COLO829 (cell line): ENCODE measurements at places on chromosomes 13 and 19.

DNA sequence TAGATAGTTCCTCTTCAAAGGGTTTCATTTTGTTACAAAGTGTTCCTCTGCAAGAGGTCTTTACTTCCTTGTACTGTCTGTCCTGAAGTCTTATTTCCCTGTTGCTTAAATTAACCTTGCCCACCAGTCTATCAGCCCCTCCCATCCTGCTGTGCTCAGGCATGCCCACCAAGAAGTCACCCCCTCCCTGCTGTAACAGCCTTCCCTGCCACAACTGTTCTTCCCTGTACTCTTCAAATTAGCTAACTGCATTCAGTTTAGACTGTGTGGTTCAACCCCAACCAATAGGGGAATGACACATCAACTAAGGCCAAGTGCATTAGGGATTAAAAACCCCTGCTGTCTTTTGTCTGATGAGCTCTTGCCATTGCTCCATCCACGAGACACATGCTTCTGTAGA lies 34.4 kb upstream of the ZNF562 start:
- no peak for DNase-seq

GRCh38 chr13:41542281-41542680 lies 84.9 kb downstream of the RGCC start:
- DNase-seq, result no peak

- no peak for DNase-seq
Measured at GRCh38 chr19:48982280-48982679, 10.8 kb downstream of the GYS1 start.

DNA sequence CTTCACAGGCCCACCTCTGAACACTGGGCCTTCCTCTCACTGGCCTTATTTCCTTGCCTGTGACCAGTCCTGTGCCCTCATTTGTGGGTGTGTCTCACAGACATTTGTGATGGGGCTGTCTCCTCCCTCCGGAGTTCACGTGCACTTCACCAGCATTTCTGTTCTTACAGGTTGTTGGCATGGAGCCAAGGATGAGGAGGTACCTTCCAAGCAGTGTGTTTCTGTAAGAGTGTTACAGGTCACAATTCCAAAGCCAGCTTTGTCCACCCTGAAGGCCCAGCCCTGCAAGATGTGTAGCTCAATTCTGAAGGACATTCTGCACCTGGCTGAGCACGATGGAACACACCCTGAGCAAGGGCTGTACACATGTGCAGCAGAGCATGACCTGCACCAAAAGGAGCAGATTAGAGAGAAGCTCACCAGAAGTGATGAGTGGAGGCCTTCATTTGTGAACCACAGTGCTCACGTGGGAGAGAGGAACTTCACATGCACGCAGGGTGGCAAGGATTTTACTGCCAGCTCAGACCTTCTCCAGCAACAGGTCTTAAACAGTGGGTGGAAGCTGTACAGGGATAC lies 8.1 kb downstream of the ZNF749 start:
- DNase-seq, result no peak

- DNase-seq, result no peak
Measured at GRCh38 chr19:41930926-41931592, 2.8 kb upstream of the ERFL start.

- DNase-seq, result no peak
Measured at GRCh38 chr19:49409441-49410029, 13.7 kb downstream of the PTH2 start.

DNA sequence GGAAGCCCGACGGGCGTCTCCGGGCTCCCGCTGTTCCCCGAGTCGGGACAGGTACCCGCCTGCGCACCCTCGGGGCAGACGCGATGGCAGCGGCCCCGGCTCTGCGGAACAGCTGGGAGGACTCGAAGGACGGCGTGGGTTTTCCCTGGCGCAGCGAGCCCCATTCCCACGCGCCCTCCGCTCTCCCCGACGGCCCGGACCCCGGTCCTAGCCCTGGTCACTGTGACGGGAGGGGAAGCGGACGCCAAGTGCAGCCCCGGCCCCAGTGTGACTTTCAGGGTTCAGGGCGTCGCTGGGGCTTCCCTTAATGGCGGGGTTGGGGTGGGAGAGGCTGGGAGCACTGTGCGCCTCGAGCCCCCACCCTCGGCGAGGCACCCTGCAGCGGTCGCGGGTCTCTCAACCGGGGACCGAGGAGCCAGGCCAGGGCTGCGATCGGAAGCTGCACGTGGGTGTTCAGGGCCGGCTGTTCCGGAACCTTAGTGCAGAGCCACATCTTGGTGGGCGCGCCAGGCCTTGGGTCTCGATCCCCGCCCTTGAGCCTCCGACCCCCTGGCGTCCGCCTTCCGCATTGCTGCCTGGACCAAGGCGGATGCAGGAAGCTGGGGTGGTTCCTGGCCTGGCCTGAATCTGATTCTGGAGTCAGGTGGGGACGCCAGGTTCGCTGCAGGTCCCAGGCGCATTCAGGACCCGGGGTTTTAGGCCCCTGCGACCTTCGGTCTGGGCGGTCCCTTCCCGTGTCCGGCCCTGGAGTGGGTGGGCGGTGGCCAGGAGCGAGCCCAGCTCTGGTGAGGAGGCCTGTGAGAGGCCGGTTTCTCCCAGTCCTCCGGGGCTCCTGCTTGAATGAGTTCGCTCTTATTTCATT lies 3.5 kb downstream of the LGALS7B start:
- DNase-seq, result no peak

DNA sequence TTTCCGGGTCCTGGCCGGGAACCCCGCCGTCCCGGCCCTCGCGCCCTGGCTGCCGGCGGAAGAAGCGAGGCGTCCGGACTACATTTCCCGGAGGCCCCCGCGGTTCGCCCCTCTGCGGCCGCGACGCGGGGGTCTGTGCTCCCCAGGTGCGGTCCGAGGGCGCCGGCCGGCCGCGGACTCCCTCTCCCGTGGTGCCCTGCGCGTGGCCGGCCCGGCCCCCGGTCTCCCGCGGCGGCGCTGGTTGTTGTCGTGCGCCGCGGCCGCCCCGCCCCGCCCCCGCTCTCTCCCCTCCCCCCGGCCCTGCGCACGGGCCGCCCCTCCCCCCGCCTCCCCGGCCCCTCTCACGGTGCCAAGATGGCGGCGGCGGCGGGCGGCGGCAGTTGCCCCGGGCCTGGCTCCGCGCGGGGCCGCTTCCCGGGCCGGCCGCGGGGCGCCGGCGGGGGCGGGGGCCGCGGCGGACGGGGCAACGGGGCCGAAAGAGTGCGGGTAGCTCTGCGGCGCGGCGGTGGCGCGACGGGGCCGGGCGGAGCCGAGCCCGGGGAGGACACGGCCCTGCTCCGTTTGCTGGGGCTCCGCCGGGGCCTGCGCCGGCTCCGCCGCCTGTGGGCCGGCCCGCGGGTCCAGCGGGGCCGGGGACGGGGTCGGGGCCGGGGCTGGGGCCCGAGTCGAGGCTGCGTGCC lies at the start of gene KMT2B:
Gene KMT2B (plus strand): TSS at position 339 of the 680 bp plus-strand sequence. CDS start 16 bp downstream, at position 355.
- DNase-seq, result no peak

- DNase-seq, result no peak
Measured at GRCh38 chr13:85411591-85411990, 387.6 kb downstream of the SLITRK6 start.

DNA sequence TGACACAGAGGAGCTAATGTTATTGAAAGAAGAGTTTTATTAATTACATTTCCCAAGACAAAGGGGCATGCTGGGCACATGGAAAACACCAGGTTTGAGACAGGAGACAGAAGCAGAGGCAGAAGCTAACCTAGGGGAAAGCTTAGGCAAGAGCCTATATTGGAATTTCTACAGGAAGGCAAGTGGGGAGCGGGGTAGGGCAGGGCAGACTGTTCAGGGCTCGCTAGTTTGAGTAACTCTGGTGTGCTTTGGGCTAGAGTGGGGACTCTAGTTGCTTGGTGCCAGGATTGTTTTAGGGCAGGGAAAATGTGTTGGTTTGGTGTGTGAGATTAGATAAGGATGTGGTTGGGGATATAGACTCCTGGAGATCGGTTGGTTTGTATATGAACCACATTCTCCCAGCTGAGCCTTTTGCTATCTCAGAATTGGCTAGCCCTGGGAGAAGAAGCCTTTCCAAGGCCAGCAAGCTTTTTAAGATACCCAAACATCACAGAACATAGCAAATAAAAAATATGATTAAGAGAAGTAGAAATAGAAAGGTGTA lies 8.4 kb upstream of the UFM1 start:
- no peak for DNase-seq

GRCh38 chr13:110807546-110807945 lies 94.0 kb downstream of the ING1 start:
- DNase-seq, result no peak

DNA sequence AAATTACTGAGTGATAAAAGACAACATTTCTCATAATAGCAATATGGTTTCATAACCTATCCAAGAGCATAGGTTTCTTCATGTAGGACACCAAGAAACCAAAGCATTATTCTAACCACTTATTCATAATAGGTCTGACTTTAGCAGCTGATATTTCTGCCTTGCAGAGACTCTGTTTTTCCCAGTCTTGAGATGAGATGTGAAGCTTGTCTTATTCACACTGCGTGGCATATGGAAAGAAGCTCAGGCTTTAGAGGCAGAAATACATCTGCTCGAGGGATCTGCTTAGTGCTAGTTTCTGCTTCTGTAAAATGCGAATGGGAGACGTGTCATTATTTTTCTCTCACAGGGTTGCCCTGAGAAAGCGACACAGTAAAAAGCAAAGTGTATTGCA lies 232.0 kb upstream of the SPRY2 start:
- no peak for DNase-seq

GRCh38 chr13:31010296-31010695 lies 77.8 kb downstream of the TEX26 start:
- DNase-seq, result no peak

DNA sequence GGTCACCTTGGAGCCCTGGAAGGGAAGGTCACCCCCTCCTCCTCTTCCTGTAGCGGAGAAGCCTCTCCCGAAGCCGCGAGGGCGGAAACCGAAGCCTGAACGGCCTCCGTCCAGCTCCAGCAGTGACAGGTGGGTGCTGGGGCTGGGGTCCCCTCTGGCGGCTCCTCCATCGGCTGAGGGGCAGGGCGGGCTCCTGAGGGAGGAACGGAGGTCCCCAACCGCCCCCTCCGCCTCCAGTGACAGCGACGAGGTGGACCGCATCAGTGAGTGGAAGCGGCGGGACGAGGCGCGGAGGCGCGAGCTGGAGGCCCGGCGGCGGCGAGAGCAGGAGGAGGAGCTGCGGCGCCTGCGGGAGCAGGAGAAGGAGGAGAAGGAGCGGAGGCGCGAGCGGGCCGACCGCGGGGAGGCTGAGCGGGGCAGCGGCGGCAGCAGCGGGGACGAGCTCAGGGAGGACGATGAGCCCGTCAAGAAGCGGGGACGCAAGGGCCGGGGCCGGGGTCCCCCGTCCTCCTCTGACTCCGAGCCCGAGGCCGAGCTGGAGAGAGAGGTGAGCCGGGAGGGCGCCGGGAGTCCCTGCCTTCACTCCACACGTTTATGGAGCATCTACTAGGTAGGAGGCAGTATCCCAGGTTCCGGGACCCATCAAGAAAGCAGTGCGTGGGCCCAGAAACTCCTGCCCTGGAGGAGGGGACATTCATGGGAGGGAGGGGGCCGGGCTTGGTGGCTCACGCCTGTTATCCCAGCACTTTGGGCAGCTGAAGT lies 22.0 kb downstream of the HDGFL2 start:
- no peak for DNase-seq

DNA sequence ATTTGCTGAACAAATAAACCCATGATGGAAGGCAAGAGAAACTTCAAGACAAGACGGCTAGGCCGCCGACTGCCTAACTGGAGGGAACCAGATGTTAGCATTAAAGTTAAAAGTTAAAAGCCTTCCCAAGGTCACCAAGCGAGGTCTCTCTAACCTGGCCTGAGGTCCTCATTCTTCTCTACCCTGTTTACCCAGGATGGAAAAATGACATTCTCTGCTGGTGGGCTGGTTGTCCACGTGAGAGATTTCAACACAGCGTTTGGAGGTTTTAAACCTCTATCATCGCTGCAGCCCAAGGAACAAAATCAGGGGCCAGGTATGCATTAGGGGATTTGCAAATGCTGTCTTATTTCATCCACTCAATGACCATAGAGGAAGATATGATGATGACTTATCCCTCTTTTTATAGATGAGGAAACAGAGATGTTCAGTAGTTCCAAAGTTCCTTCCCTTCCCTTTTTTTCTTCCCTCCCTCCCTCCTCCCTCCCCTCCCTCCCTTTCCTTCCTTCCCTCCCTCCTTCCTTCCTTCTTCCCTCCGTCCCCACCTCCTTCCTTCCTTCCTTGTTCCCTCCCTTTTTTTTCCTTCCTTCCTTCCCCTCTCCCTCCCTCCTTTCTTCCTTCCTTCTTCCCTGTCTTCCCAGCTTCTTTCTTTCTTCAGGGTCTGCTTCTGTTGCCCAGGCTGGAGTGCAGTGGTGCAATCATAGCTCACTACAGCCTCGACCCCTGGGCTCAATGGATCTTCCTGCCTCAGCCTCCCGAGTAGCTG lies 79.7 kb downstream of the INSR start:
- DNase-seq, result no peak

- DNase-seq, result no peak
Measured at GRCh38 chr13:113901231-113901630, 37.4 kb upstream of the GAS6 start.

- no peak for DNase-seq
Measured at GRCh38 chr19:12995596-12996405, 526 bp downstream of the NFIX start.

DNA sequence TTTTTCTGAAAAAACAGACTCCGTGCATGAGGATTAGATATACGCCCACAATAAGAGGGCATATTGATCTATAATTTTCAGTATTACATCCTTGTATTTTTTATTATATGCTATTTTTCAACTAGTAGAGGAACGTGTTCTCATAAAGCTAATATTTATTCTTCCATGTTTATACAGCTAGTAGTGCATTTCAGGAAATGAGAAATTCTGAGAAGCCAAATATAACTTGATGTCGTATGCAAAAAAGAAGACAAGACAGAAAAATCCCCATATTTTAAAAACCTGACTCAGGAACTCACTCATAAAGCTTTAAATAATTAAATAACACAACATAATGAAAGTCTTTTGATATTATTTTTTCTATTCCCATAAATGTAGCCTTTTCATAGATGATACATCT lies 308.6 kb downstream of the ENOX1 start:
- no peak for DNase-seq

DNA sequence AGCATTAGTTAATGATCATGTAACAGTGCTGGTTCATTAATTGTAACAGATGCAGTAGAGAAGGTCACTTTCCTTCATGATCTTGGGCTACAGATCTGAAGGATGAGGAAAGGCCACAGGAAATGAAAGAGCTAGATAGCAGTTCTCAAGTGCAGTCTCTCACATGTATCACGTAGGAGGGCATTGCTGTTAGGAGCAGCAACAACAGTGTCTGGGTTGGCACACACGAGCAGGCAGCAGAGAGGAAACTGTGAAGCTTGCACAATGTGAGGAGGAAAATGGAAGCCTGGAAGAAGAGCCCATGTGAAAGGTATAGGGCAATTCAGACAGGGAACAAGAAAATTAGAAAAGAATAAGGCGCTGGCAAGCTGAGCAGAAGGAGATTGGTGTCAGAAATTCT lies 1741.5 kb downstream of the PCDH9 start:
- no peak for DNase-seq
